ENCODE measurements at places on chromosomes 4 and X. TPM values are rescaled to one million over a fixed set of nuclear protein-coding genes. Genes with fewer than 3 reads are reported as not detected.

DNA sequence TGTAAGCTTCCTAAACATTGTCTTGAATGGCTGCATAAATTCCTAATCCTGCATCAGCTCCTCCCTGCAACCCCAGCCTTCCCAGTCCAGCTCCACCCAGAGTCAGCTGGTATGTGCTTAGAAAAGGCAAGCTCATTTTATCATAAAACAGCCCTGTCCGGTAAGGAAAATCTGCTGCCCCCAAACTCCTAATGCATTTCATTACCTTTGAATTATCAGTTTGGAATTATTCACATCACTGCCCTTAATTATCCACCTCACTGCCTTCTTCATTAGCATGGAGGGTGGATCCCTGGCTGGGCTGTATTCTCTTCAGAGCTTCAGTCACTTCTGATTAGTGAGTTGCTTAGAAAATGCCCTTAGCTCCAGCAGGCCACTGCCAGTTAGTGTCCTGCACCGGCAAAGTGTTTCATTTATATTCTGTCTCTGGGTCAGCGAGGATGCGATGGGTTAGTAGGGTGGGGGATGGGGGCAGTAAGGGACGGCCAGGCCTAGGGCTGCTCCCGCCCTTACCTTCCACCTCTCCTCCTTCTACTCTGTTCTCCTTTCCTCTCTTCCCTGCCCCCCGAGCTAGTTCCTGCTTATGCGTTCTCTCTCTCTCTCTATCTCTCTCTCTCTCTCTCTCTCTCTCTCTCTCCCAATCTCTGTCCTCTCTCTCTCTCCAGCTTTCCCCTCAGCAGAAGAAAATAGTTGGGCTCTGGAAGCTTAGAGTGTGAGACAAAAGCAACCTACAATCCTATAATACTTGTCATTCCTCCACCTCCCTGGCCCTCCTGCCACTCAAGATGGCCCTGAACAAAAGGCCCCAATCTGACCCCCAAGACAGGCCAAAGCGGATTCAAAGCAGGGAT lies 174.8 kb upstream of the KLF3 start:
- DNase-seq = peak; percentile 18

DNA sequence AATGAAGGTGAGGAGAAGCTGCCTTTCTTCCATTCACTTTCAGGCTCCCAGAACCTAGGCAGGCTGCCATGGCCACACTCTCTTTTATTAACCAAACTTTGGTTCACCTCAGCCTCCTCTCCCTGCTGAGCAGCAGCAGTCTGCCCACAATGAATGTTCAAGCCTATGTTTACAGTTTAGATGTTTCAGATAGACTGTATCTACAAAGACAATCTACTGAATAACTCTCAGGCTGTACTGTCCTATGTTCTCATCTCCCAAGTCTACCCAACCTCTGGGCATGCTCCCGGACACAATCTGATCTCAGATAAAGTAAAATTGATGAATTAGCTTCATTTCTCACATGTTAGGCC lies 59.2 kb upstream of the TMEM164 start:
- DNase-seq = no peak

DNA sequence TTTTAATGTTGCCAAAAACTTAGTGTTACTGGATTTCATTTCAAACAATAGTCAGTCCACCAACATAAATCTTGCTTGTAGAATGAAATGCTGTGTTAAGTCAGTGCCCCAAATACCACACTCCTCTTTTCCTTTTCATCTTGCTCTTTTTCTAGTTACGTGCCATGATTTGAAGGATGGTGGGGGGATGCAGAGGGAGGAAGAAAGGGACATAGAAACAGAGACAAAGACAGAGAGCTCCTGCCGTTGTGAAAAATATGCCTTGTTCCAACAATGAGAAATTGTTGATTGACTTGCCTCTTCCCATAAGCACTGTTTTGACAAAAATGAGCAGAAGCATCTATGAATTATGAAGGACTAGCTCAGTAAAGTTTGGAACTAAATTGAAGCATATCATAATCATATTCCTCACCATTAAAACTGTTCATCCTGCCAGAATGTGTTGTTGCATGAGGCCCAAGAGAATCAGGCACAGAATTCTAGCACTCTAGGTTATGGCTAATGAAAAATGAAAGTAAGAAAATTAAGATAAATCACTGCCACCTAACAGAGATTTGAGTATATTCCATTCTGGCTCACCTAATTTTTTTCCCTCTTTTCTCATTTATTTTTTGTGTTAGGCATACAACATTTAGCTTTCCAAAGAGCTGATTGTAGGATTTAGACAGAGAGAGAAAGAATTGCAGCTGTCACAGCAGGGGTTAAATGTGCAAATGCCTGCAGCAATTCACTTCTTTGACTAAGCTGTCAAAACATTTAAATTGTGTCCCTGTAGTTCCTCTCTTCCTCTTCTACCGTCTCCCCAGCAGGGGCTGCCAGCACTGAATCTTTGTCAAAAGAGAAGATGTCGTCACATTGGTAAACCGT lies 111.6 kb upstream of the PTPN13 start:
- DNase-seq = peak; percentile 17

- no peak for DNase-seq
Measured at GRCh38 chrX:139297638-139298037, 232.9 kb upstream of the F9 start.

- no peak for DNase-seq
Measured at GRCh38 chr4:89570931-89571330, 263.3 kb upstream of the GPRIN3 start.

DNA sequence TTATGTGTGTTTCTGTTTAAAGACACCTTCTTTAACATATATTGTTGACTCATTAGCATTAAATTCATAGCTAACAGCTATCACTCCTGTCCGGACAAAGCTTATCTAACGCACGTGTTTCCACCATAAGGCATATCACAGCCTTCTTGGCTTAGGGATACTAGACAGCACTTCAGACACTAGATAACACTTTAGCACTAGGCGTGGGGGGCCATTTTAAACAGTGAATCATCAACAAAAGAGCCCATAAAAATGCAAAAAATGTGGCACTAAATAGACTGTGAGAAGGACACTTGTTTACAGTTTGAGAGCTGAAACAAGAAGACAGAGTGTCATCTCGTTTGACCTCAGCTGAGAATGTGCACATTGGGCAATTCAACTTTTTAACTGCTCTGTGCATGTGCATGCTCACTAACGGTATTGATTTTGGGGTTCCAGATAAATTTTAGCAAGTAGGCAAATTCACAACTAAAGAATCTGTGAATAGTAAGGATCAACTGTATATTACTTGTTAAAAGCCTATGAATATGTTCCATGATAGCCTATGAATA lies 58.9 kb upstream of the RAI2 start:
- DNase-seq = no peak

DNA sequence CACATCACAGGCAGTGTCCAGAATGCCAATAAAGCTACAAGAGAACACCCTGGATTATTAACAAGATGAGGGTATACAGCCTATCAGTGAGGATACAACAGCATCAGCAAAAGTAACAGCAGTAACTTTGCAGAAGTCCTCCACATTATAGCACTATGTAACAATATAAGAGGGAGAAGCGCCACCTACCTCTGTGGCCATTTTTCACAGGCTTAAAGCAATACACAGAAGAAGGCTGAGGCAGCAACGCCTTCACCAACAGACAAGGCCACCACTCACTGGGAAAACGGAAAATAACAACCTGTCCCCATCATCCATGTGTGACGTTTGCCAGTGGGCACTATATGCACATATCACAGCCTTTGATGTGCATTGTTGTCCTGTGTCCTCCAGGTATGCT lies 12.5 kb downstream of the RTL8B start:
- DNase-seq = peak; percentile 1

- DNase-seq = no peak
Measured at GRCh38 chrX:72122621-72123337, 8.9 kb downstream of the RTL5 start.

Gene S100P
- total RNA-seq = not detected
